Hepatic stellate cell (primary cell): ENCODE measurements at places on chromosomes 16 and 17.

DNA sequence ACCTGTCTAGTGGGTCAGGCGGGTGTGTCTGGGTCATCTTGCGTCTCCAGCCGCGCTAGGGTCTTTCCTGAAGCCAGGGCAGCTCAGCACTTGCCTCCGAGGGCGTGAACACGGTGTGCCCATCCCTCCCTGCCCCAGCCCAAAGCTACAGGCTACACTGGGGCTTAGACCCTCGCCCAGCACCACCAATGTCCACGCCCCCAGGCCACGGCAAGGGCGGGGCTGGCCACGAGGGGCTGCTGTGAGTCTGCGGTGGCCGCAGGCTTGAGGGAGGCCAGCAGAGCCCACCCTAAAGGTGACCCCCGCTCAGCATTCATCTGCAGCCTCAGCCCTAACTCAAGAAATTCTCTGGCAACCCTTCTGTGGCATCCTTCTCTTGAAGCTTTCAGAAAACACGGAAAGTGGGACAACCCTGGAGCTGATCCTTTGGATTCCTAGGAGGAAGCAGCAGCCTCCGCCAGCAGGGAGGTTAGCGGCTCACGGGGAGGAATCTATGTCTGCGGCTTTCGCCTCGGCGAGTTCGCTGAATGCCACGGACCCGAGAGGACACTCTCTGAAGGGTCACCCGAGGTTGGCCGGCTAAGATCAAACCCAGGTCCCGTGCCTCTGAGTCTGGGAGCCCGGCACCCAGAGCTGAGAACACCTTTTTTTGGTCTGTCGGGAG lies 41.7 kb downstream of the TIMM22 start:
- no peak for DNase-seq

- no peak for DNase-seq
These were observed 44.8 kb downstream of the PECAM1 start for GRCh38 chr17:64345689-64346376.

DNA sequence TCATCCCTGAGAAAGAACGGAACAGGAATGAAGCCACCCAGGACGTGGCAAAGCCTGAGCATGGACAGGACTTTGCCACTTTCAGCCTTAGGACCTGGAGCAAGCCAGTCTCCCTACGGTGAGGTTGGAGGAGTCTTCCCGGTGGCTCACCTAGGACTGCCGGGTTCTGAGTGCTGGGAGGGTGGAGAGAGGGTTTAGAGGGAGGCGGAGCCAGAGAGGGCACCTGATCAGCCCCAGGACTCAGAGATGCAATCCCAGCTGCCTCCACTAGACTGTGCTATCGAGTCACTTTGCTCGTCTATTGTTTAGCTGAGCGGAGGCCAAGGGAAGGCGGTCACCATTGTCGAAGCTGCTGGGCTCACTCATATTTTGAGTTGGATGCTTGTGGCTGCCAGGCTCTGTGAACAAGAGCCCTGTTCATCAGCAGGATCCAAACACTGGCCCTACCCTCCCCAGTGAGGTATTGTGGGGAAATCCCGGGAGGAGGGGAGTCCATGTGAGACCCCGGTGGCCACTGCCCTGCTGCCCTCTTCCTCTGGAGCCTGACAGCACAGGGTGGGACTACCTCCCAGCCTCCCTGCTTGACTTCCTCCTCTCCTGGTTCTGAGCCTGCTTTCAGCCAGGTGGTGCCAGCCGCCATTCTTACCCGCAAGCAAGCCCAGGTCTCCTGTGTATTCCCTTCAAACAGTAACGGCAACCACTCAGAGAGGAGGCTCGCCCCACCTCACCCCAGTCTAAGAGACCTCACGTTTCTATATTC lies 7.0 kb downstream of the KRT14 start:
- DNase-seq: peak; percentile 78

GRCh38 chr16:75820672-75821071 lies 94.4 kb upstream of the CPHXL start:
- no peak for DNase-seq

GRCh38 chr17:72667096-72668063 lies 425.1 kb downstream of the SLC39A11 start:
- no peak for DNase-seq

GRCh38 chr17:55668312-55668920 lies 54.2 kb downstream of the TMEM100 start:
- no peak for DNase-seq

DNA sequence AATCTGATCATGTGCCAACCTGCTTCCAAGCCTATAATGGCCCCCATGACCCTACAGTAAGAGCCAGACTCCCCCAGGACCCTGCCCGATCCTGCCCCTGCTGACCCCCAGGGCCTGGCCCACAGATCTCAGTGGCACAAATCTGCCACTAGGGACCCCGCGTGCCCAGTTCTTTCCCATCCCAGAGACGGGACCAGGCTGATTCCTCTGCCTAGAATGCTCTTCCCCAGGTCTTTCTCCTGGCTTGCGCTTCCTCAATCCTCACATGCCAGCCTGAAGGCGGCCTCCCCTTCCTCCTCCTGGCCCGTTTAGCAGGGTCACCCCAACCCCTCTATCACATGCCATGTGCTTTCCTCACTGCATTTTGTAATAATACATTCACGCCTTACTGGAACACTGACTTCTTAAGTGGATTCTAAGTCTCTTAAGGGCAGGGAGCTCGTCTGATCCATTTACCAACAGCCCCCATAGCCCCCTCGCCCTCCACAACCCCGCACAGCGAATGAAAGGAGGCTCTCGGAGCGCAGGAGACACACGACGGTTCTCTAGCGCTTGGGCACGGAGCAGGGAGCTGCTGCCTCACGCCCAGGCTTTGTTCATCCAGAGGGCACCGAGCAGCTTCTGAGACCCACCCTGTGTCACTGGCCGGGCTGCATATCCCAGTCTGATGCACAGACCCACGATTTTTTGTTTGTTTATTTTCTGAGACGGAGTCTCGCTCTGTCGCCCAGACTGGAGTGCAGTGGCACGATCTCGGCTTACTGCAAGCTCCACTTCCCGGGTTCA lies 1.2 kb downstream of the TRIM65 start:
- DNase-seq: no peak

DNA sequence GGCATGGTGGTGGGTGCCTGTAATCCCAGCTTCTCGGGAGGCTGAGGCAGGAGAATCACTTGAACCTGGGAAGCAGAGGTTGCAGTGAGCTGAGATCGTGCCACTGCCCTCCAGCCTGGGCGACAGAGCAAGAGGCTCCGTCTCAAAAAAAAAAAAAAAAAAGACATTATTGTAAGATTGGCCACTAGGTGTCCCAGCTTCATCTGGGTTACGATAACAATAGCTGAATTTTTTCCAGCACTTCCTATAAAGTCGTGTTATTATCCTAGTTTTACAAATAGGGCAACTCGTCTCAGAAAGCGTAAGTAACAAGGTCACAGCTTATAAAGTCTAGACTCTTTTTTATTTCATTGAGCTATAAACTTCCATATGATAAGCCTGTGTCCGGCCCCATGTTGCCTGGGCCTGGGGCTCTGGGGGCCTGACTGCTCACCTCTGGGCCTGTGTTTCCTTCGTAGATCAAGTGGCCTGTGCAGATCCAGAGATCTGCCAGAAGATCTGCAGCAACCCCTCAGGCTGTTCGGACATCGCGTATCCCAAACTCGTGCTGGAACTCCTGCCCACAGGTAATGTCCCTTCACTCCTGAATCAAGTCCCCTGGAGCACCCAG lies 60.5 kb downstream of the SLC5A11 start:
- DNase-seq: peak; percentile 37

DNA sequence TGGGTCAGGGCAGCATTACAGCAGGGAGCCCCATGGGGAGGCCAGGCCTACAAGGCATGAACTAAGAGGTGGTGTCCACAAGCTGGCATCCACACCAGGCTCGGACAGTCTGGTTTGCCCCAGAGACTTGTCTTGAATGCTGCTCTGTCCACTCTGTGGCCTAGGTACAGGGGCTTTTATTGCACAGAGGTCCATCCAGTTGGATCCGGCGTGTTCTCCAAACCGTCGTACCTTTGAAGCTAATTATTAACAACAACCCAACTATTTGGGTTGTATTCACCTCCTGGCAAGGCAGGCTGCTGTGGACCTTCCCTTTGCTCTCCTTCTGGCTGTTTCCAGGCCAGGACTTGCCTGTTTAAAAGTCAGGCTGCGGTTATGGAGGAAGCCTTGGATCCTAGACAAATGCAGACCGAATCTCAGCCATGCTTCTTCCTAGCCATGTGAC lies 123.4 kb downstream of the CLEC16A start:
- DNase-seq: no peak

DNA sequence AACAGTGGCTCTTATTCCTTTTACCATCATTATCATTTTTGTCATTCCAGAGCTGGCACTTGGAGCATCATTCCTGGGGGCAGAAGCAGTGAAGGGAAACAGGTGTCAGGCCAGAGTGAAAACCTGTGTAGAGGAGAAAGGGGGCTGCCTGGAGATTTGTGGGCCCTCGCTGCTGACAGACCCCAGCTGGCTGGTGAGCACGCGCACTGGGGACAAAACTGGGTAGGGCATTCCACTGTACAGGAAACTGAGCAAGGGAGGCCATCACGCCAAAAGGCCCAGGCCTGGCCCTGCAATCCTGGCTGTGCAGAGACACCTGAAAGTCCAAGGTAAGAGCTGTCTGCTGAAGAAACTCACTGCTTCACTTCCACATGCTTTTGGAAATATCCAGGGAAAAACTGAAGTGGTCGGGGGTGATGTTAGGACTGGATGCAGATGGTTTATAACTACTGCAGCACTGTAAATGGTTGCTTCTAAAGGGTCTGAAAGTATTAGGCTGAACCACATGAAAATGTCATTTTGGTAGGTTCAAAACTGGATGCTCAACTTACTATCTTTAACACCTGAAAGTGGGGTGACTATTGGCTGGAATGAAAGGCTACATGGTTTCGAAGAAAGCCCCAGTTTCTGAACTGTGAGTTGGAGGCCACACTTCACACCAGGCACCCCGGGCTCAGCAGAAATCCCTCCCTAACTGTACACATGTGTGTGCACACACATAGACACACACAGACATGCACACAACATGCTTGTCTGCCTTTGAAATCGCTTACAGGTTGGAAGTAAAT lies 225.0 kb downstream of the C16orf78 start:
- DNase-seq: no peak

DNA sequence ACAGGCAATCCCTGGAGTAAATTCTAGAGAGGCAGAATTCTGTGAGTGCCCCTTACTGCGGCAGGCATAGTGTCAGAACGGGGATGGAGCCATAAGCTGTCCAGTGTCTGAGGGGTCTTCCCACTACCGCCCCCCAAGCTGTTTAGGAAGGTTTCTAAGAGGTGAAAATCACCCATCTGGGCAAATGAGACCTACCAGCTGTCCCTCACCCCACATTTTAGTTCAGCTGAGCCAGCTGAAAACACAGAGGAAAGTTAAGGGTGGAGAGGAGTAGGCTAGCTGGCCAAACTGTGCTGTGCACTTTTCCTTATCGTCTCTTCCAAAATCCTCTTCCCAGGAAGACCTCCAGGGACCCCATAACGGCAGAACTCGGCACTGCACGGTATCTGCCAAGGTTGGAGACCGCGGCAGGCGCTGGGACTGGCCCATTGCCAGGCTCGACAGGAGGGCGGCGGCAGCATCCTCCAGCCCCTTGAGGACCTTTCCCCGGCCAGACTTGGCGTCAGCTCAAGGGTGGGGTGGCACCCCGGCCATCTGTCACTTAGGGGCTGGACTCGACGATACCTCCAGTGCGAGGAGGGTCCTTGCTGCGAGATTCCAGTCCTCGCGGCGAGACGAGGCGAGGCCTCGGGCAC lies 955 bp downstream of the ACLY start:
- DNase-seq: no peak

- DNase-seq: no peak
These were observed 8.3 kb downstream of the TOM1L2 start for GRCh38 chr17:17963694-17964436.

- no peak for DNase-seq
These were observed 107.8 kb downstream of the ENGASE start for GRCh38 chr17:79182176-79183042.
